ENCODE measurements at places on chromosomes 3 and 15.

- DNase-seq: peak; percentile 11
Measured at GRCh38 chr3:52310861-52311575, 5.1 kb upstream of the DNAH1 start.

GRCh38 chr3:65284961-65285360 is 597.2 kb upstream of the ADAMTS9 start:
- no peak for DNase-seq

- peak; percentile 85 for DNase-seq
Measured at GRCh38 chr3:5019411-5020241, 40.4 kb downstream of the BHLHE40 start.

DNA sequence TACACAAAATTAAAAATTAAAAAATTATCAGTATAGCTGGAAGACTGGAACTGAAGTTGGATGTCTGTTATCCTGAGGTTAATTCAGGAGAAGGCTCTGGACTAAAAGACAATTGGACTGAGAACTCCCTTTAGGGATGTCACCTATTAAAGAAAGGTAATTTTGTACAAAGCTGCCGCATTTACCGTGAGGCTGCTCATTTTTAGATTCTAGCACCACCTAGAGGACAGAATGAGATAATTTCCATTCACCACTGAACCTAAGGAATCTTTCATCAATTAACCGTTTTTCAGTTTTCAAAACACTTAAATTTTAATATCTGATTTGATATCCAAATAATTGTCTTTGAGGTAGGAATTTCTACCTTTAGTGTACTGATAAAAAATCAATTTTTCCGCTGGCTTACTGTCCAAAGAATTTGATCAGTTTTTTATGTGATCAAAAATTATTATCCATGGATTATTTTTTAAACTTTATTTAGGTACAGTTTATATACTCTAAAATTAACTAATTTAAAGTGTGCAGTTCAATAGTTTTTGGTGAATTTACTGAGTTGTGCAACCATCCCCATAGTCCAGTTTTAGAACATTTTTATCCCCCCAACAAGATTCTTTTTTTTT is 106.7 kb upstream of the TNIK start:
- DNase-seq: peak; percentile 54

GRCh38 chr3:76438971-76439370 is 600.9 kb upstream of the ROBO2 start:
- DNase-seq: no peak

Data from CD4-positive, alpha-beta T cell treated with Interleukin-6 at 100 ng/mL for 8 hours (primary cell).